Glutamatergic neuron (in vitro differentiated cells): ENCODE measurements at places on chromosomes 16 and 17. TPM values are rescaled to one million over a fixed set of nuclear protein-coding genes. Genes with fewer than 3 reads are reported as not detected.
A peak's percentile ranks its signal among the peaks of the same experiment; 100 is the strongest.

DNA sequence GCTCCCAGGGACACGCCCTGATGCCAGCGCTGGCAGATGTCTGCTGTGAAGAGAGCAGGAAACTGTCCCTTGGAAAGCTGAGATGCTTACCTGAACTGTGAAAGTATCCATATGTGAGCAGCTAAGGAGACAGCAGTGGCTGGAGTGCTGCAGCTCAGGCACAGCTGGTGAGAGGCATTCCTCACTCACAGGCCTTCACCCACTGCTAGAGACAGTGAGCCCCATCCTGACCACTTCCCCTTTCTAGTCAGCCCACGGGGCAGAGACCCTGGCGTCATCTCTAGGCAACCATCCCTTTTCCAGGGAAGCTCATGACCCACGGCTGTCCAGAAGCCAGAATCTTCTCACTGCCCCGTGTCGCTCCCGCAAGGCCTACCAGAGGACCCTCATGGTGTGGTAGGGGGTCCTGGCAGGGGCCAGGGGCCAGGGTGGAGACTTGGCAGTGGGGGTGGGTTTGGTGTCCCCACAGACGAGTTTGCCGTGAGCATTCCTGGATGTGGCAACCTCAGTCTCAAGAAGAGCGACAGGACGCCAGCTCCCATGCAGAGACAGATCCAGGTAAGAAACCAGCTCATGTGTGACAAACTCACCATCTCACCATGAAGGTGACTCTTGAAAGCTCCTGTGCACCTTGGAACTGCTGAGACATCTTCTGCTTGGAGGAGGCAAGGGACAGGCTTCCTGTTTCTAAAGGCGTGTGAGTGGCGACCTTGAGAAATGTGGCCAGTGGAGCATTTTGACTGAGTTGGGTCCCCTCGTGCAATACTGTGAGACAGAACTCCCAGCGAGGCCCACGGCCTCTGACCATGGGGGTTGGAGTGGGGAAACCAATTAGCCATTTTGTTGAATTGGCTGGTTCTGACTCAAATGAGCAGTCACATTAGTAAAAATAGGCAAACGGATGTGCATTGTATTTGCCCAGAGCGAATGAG, at the start of gene SCIMP:
SCIMP (minus strand) TSS at position 216 of the 932 bp plus-strand sequence; CDS start at position 111, 105 bp downstream.
- no peak for DNase-seq

Gene AOC3
- total RNA-seq: 2.0 TPM

DNA sequence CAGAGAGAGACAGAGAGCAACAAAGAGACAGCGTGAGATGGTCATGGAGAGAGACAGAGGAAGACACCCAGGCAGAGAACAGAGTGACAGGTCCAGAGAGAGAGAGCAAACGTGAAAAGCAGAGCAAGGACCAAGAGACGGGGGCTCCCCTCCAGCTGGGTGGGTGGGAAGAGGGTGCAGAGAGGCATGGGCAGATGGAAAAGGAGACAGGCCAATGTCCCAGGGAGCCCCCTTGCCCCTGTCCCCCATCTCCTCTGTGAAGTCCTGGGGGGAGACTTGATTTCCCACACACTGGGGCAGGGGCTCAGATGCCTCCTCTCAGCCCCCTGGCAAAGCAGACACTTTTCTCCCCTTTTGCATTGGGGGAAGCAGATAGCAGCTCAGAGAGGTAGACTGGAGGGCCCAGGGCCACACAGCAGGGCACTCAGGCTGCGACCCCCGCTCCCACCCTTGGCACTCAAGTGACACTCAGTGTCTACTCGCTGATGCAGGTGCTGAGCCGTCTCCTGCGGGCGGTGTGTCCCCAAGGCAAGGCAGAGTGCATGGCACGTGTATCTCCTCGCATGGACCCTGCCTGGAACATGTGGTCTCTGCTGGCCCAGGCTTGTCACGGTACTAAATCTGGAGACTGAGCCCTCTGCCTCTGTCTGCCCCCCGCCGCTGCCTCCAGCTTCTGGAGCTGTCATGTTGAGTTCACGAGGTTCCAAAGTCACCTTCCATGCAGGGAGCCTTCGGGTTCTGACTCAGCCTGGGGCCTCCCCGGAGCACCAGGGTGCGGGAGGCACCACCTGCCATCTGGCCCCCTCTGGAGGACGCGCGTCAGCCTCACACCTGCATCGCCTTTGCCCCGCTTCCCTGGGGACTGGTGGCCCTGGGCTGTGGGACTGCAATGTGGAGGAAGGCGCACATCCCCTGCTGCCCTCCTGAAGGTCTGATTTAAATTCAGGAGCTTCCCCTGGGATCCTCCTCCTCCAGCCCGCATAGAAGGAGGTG, 215.9 kb upstream of the GSE1 start:
- DNase-seq: peak; percentile 55

- DNase-seq: peak; percentile 40
These were observed 1.1 kb downstream of the SLFN13 start for GRCh38 chr17:35447499-35447898.

GRCh38 chr16:4693956-4694641, 737 bp downstream of the NUDT16L1 start:
- no peak for DNase-seq

Gene CLDN9
- total RNA-seq: 0.39 TPM

DNA sequence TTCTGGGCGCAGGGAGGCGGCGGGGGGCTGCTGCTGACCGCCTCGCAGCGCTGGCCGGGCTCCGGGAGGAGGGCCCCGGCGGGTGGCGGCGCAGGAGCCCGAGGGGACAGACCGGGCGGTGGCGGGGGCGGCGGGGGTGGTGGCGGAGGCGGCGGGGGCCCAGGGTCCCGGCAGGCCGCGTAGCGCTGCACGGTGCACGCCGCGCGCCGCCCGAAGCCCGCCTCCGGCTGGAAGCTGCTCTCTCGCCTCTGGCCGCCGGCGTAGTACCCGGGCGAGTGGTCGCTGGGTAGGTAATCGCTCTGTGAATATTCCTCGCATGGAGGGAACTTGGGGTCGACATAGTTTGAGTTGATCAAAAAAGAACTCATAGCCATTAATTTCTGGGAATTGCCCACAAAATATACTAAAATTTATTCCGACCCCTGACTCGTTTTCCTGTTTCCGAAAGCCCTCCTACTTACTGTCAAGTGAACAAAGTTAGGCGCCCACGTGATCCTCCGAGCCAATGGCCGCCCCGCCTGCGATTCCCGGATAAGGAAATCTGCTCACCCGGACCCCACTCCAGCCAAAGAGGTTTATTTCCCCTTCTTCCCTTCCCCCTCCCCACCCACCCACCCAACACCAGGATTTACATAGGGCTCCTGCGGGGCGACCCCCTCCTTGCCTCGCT, at the start of gene HOXB4:
HOXB4 (minus strand) TSS at position 405 of the 670 bp plus-strand sequence; CDS start at position 374, 31 bp downstream.
- peak; percentile 54 for DNase-seq

Gene TPPP3
- 21.7 TPM for total RNA-seq

GRCh38 chr17:13480877-13481276, 120.9 kb downstream of the HS3ST3A1 start:
- DNase-seq: no peak

DNA sequence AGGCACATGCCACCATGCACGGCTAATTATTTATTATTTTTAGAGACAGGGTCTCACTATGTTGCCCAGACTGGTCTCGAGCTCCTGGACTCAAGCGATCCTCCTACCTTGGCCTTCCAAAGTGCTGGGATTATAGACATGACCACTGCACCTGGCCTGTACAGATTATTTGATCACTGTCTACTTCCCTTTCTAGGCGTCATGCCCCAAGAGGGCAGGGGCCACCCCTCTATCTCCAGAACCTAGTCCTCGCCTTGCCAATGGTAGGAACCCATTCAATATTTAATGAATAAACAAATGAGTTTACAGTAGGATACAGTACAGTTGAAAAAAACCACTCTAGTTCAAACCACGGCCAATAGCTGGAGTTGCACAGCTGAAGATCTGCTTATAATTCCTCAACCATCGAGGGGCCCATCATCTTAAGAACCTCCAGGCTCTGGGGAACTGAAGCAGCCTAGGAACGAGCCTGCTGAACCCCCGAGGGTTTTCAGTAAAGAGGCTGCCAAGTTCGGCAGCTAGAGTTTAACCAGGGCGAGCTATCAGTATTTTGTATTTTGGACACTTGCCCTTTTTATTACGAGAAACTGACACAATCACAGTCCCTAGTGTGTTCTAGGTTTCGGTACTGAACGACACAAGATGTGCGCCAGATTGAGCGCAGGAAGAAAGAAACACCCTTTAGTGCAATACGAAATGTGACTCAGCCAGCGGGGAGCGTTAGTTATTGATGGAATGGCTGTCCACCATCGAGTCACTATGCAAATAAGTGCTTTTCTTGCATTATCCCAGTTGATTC, 14.6 kb downstream of the ADCY9 start:
- DNase-seq: no peak

Gene GPR179
- total RNA-seq: 0.07 TPM

DNA sequence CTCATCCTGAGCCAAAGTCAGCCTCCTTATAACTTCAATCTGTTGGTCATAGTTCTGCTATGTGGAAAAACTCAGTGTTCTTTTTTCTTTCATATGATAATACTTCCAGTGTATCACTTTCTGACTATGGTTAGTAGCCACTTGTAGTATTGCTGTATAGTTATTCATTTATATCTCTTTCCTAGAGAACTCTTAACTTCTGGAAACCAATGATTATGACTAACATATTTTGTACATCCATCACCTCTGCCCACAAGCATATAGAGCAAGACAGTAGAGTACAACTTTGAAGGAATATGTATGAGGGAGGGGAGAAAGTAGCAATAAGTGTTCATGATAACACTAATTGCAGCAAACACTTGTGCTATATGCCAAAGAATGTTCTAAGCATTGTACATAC, 38.6 kb downstream of the COX10 start:
- DNase-seq: no peak
